ENCODE measurements at places on chromosomes 7 and 10.

DNA sequence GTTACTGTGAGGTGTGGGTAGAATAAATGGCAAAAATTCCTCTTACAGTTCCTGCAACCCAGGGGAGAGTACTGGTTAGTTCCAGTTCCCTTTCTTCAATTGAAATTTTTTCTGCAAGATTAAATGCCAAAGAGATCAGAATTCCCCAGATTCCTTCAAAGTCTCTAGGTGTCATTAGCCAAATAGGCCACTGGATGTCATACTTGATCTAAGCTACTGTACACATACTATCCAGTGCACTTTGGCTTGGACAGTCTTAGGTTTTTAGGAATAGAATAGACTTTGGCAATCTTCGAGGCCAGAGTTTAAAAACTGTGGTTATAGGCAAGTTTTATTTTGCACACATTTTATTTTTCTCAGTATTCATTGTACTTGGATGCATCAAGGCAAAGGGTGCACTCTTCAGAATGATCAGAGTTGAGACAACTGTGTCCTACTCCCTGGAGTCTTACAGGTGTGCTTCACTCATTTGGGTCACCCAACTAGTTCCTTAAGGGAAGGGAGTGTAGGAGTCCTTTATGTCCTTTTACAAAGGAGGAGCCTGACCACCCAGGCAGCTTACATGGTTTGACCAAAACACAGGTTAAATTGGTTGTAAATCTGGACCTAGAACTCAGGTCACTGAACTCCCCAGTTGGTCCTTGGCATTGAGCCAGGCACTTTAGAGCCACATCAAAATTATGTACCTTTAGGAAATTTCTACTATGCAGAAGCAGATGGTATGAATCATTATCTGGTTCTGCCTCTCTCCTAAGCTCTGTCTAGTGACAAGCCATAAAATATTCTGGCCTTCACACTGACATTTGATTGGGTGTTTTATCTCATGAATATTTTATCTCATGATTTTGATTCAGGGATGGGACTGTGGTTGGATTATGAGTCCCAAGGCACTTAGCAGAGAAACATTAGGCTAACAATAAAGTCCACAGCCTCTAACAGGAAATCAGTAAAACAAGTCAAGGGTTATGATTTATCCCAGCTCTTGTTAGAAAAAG is 49.5 kb downstream of the ASAH2B start:
- H3K27me3 ChIP-seq, result no peaks in the 10 kb centered on the region
- H3K36me3 ChIP-seq, result no peaks in the 10 kb centered on the region
- DNase-seq, result peak; percentile 50
- H3K4me3 ChIP-seq, result no peak overlapping the region
- peaks cover 9% of the 10 kb centered on the region for H3K4me1 ChIP-seq

DNA sequence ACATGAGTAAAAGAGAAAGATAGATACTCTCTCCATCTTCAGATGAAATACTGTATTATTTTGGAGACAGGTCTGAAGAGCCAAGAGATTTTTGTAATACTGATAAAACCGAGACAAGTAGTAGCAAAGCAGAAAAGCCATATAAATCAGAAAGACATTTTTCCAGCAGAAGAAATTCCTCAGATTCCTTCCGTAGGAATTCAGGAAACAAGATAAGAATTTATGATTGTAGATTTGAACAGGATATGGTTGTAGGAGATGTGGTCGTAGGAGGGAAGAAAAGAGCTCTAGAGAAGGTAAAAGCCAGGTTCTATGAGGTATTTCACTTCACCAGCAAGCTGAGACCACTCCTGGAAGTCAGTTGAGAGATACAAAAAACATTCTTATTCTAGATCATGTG is 17.6 kb upstream of the AASS start:
- no peak overlapping the region for H3K4me3 ChIP-seq
- no peaks in the 10 kb centered on the region for H3K36me3 ChIP-seq
- no peaks in the 10 kb centered on the region for H3K27me3 ChIP-seq
- H3K4me1 ChIP-seq, result no peaks in the 10 kb centered on the region
- DNase-seq, result no peak

DNA sequence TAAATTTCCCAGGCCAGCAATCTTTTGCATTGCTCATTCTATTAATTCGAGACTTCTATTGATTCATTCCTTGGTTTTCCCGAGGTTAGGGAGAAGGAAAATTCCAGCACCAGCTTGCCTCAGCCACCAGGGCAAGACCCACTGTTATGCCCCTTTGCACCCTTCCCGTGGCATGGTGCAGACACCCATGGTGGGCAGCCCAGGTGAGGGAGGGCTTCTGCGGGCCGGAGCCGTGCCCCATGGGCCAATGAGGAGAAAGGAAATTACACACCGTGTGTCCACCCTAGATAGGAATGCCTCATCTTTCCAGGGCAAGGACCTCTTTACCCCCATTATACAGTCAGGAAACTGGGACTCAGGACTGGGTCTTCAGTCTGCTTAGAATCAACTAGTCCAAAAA is 4.5 kb upstream of the GRID1 start:
- DNase-seq, result no peak
- no peaks in the 10 kb centered on the region for H3K27me3 ChIP-seq
- no peak overlapping the region for H3K27ac ChIP-seq
- H3K36me3 ChIP-seq, result no peaks in the 10 kb centered on the region
- H3K4me3 ChIP-seq, result no peak overlapping the region

DNA sequence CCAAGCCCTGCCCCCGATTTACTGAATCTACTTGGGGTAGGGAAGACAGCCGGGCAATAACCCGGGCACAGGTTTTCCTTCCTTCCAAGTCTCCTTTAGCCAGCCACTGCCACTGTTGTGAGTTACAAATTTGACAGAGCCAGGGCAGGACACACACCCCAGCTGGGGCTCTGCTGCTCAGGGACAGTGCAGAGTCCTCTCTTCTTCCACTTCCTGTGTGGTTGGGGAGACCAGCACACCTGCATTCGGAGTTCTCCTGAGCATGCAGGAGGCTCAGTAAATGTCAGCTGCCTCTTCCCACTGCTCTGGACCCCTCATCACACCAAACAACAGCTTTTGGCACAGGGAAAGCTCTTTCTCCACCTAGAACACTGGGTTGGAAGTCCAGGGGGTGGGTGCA is 21.3 kb downstream of the CHST15 start:
- no peaks in the 10 kb centered on the region for H3K36me3 ChIP-seq
- no peak overlapping the region for H3K27ac ChIP-seq
- no peak overlapping the region for H3K4me3 ChIP-seq
- no peaks in the 10 kb centered on the region for H3K4me1 ChIP-seq
- DNase-seq, result no peak
- no peaks in the 10 kb centered on the region for H3K27me3 ChIP-seq

DNA sequence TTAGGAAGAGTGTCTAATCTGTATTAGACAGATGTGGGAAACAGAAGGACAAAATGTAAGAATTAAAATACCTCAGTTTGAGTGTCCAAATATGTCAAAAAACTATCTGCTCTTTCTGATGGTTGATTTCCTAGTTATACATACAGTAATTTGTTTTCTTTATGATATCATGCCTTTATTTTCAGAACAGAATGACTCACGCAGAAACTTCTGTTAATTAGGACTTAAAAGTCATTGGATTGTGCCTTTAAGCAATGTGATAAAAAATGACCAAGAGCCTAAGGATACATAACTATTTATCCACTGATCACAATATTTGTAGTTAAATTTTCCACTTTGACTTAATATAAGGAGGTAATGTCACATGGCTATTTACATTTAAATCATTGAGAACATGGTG is 206.7 kb upstream of the PTPRZ1 start:
- no peak overlapping the region for H3K4me3 ChIP-seq
- no peak overlapping the region for H3K27ac ChIP-seq
- H3K36me3 ChIP-seq, result no peaks in the 10 kb centered on the region
- no peaks in the 10 kb centered on the region for H3K4me1 ChIP-seq
- H3K27me3 ChIP-seq, result no peaks in the 10 kb centered on the region

- H3K4me1 ChIP-seq, result no peaks in the 10 kb centered on the region
- H3K4me3 ChIP-seq, result no peak overlapping the region
- no peaks in the 10 kb centered on the region for H3K36me3 ChIP-seq
Observed at GRCh38 chr7:28107960-28108359, 72.6 kb downstream of the JAZF1 start.

GRCh38 chr10:12518024-12518423 is 168.7 kb downstream of the CAMK1D start:
- no peaks in the 10 kb centered on the region for H3K4me1 ChIP-seq
- no peaks in the 10 kb centered on the region for H3K36me3 ChIP-seq
- DNase-seq, result no peak
- H3K4me3 ChIP-seq, result no peak overlapping the region
- H3K27ac ChIP-seq, result no peak overlapping the region

GRCh38 chr7:97439637-97440214 is 292.2 kb upstream of the TAC1 start:
- H3K27ac ChIP-seq, result no peak overlapping the region
- no peaks in the 10 kb centered on the region for H3K4me1 ChIP-seq
- H3K27me3 ChIP-seq, result no peaks in the 10 kb centered on the region
- DNase-seq, result no peak

GRCh38 chr7:152737833-152738232 is 21.7 kb upstream of the ACTR3B start:
- H3K27ac ChIP-seq, result no peak overlapping the region
- no peak for DNase-seq
- H3K27me3 ChIP-seq, result no peaks in the 10 kb centered on the region
- H3K36me3 ChIP-seq, result no peaks in the 10 kb centered on the region
- H3K4me3 ChIP-seq, result no peak overlapping the region
- no peaks in the 10 kb centered on the region for H3K4me1 ChIP-seq

GRCh38 chr10:121754666-121755065 is 156.4 kb upstream of the FGFR2 start:
- no peaks in the 10 kb centered on the region for H3K27me3 ChIP-seq
- no peak overlapping the region for H3K4me3 ChIP-seq
- no peaks in the 10 kb centered on the region for H3K36me3 ChIP-seq
- no peak overlapping the region for H3K27ac ChIP-seq
- no peak for DNase-seq

DNA sequence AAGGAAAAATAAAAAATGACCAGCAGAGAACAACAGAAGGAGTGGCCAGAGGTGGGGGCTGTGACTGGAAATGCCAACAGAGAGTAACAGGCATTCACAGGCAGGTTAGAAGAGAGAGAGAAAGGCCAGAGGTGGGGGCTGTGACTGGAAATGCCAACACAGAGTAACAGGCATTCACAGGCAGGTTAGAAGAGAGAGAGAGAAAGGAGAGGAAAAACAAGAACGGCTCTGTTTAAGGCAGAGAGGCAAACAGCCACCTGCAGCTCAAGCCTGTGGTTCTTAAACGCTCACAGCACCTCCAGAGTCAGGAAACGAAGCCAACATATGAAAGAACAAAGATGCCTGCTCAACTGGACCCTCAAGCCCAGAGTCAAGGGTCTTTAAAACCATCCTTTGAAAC is 39.5 kb upstream of the DGKI start:
- peaks cover 17% of the 10 kb centered on the region for H3K36me3 ChIP-seq
- H3K4me1 ChIP-seq, result no peaks in the 10 kb centered on the region
- no peak overlapping the region for H3K4me3 ChIP-seq
- H3K27ac ChIP-seq, result no peak overlapping the region
- DNase-seq, result no peak

- no peak overlapping the region for H3K27ac ChIP-seq
- no peak for DNase-seq
- H3K27me3 ChIP-seq, result no peaks in the 10 kb centered on the region
- H3K4me1 ChIP-seq, result no peaks in the 10 kb centered on the region
- H3K4me3 ChIP-seq, result no peak overlapping the region
- H3K36me3 ChIP-seq, result no peaks in the 10 kb centered on the region
Observed at GRCh38 chr10:125502276-125502675, 180.7 kb downstream of the TEX36 start.

- H3K36me3 ChIP-seq, result no peaks in the 10 kb centered on the region
- peak overlapping the region; percentile 67 for H3K27ac ChIP-seq
- H3K4me1 ChIP-seq, result peaks cover 3% of the 10 kb centered on the region
- no peaks in the 10 kb centered on the region for H3K27me3 ChIP-seq
- DNase-seq, result no peak
Observed at GRCh38 chr10:110842326-110842904, 29.3 kb upstream of the PDCD4 start.
